ENCODE measurements at places on chromosomes 1 and 21.

- DNase-seq = no peak
Measured at GRCh38 chr1:111989531-111990025, at the start of gene KCND3. Gene KCND3 (minus strand): TSS chr1:111989668.

- DNase-seq = no peak
Measured at GRCh38 chr1:79283451-79283850, 276.9 kb upstream of the ADGRL4 start.

GRCh38 chr1:218473522-218473921 is 128.4 kb downstream of the TGFB2 start:
- no peak for DNase-seq

DNA sequence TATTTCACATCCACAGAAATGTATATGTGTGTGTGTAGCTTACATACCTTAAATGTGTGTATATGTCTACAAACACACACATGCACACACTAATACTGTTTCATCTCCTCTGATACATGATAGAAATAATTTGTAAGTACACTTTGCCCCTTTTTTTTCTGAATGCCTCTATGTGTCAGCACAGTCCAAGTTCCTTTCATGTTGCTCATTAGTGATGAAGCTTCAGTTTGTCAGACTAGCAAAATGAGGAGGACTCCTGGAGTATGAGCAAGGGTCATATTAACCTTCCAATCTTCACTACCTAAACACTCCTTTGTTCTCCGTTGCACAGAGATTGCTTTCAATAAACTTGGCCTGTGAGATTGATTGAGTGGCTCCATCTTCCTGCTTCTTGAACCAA is 935.4 kb downstream of the MRPL39 start:
- DNase-seq = no peak

DNA sequence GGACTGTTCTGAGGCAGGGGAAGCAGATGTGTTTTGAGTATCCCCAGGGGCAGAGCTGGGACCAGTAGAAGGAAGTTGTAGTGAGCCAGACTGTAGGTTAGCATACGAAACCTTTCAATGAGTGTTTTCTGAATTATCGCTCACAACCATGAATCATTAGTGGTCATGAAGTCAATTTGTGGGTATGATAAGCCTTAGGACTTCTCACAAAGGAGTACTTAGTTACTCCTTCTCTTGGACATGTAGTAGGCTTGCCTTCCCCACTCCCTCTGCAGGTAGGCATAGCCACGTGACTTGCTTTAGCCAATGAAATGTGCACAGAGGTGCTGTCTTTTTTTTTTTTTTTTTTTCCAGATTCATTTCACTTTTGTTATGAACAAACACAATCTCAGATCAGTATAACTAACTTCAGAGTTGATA is 23.9 kb upstream of the FAAH start:
- DNase-seq = no peak

DNA sequence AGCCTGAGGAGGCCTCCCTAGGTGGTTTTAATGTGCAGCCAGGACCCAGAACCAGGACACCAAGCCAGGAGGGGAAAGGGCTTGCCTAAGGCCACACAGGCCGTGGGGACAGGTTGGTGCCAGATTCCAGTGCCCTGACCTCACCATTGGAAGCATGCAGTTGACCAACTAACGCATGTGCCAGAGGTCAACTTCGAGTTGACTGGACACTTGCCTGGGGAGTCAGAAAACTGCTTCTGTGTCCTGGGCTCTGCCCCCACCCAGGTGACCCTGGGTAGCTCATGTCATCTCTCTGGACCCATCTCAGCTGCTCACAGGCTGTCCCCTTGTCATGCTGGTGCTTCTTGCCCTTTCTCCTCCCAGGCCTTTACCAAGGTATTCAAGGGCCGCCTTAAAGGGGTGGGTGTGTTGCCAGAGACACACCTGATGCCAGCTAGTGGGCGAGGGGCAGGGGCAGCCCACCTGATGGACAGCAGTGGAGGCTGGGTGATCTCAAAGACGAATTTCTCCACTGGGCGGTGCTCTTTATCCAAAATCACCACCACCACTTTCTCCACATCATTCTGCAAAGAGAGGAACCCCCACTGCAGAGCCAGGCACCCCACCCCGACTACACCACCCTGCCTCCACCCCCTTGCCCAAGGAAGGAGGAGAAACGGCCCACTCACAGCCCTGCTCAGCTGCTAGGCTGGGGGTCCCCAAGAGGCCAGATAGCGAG is 4.4 kb downstream of the MAD2L2 start:
- no peak for DNase-seq

DNA sequence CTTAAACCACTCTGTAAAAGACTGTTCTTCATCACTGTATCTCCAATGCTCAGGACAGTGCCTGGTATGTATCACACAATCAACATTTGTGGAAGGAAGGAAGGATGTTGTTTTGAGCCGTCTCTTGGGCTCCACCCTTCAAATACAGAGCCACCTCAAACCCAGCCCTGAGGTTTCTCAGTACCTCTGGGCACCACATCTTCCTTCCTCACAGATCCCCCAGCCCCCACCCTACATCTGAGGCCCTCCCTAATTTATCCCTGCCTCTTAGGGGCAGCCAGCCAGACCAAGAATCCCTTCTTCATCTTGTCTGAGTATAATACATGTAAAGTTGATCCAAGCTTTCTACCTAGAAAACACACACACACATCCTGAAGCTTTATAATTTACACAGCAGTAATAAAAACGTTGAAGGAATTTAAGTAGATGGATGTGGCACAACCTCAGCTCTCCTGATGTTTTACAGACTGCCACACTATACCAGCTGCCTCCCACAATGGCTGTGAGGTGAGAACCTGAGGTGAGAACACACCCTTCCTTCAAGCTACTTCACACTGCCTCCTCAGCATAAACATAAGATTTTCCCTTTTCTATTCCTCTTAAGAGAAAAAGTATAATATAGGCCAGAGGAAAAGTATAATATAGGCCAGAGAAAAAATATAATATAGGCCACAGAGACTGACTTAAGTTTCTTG is 48.5 kb downstream of the CDC7 start:
- no peak for DNase-seq

DNA sequence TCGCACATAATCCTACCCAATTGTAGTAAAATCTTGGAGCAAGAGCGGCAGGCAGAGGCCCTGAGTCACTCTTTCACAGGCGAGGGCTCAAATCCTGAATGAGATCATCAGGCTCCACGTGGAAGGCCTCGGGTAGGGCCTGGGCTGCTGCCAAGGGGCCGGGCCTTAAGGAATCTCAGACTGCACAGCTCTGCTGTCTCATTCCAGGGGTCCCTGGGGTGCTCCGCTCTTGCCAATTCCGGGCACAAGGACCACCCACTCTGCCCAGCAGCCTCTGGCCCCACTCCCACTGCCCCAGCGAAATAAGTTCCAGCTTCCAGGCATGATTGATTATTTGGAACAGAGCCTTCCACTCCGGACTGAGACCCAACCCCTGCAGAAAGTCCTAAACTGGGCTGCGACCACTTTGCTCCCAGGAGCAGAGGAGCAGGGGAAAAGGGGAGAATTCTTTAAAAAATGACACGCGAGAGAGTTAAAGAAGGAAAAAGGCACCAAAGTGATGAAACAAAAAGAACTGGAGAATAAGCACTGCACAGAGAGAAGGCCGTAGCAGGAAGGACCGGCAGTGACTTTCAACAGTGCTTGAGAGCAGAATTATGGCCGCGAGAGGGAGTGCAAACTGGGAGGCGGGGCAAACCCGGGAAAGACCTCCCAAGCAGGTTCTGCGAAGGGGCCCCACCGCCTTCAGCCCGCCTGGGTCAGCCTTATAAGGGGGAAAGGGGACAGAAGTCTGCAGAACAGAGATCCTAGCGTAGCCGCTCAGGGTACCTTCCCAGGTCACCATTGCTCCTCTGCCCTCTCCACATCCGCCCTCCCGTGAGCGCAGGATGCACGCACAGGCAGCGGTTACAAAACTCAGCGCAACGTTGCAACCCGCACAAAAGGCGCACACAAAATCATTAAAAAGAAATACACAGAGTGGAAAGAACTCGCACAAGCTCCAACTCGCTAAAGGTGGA is 2.0 kb downstream of the ADAMTS1 start:
- no peak for DNase-seq
